Left cardiac atrium (tissue), 4 donors: ENCODE measurements at places on chromosomes 3 and 15. TPM values are rescaled to one million over a fixed set of nuclear protein-coding genes. Genes with fewer than 3 reads are reported as not detected.

The CYP11A1 gene
- 1.8 TPM for total RNA-seq

The CALML4 gene
- 4.3 TPM for total RNA-seq

The ACTRT3 gene
- 1.6 TPM for total RNA-seq

The SLC51B gene
- total RNA-seq: not detected

The SLC22A14 gene
- total RNA-seq: 0.09 TPM

The OSBPL10 gene
- 5.8 TPM for total RNA-seq

The MFAP1 gene
- 16.9 TPM for total RNA-seq

GRCh38 chr15:73630921-73631362 is 2.2 kb downstream of the NPTN start:
- DNase-seq: no peak

DNA sequence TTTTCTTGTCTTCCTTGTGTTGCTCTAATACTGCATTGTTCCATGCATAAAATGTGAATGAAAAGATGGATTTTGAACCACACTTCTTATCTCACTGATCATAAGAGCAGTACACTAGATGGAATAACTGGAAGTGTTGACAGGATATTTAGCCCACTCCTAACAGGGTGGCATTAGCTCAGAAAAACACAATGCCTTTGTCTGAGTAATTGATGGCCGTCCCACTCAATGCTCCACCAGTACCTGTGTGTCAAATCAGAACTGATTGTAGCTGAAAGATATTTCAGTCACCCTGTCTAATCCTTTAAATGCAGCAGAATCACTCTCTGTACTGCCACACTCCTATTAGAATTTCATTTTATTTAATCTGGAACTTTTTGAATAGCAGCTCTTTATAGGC is 526.5 kb downstream of the UNC13C start:
- DNase-seq: no peak

DNA sequence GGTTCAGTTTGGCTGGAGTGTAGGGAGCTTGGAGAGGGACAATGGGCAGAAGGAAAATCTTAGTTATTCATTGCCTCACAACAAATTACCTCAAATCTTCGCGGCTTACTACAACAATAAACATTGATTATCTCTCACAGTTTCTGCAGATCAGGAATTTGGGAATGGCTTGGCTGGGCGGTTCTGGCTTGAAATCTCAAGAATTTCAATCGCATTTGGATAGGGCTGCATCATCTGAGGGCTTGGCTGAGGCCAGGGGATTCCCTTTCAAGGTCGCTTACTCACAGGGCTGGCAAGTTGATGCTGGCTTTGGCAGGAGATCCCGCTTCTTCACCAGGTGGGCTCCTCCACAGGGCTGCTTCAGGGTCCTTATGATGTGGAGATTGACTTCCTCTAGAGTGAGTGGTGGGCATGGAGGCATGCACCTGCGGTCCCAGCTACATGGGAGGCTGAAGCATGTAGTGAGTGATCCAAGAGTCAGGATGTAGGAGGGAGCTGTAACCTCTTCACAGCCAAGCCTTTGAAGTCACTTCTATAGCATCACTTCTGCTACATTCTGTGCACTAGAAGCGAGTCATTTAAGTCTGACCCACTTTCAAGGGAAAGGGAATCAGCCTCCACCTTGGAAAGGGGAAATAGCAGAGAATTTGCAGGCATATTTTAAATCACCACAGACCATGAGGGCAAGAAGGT is 63.1 kb downstream of the CDC25A start:
- peak; percentile 33 for DNase-seq

DNA sequence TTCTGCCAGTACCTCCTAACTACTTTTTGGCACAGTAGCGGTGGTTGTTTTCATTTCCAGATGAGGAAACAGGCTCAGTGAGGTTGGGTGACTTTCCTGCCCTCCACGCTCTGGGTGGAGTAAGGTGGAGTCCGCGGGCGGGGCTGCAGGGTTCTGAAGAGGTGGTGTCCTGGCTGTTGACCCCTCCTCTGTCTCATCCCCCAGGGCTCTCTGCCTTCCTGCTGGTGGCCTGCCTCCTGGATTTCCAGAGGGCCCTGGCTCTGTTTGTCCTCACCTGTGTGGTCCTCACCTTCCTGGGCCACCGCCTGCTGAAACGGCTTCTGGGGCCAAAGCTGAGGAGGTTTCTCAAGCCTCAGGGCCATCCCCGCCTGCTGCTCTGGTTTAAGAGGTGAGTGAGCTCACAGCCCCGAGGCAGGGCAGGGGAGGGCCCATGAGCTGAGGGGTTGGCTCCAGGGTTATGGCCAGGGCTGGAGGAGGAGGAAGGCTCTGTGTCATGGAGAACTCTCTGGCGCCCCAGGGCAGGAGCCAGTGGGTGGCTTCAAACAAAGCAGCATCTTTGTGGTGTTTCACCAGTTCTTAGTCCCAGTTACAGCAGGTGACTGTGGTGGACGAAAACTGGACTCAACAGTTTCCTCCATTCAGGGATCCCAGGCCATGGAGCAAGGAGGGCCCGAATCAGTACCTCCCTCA is 10.4 kb downstream of the SLC28A1 start:
- DNase-seq: no peak

DNA sequence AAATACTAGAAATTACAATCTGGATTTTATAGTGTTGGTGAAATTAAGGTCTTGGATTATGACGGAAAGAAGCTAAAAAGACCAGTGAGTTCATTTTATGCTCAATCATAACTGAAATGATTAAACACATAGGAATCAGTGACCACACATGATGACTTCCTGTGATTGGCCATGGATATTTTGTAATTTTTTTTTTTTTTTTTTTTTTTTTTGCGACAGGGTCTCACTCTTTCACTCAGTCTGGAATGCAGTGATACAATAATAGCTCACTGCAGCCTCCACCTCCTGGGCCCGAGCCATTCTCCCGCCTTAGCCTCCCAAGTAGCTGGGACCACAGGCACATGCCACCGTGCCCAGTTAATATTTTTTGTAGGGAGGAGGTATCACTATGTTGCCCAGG is 47.4 kb downstream of the PAQR5 start:
- DNase-seq: no peak

- DNase-seq: no peak
These were observed 4.0 kb downstream of the PATL2 start for GRCh38 chr15:44706946-44707636.

DNA sequence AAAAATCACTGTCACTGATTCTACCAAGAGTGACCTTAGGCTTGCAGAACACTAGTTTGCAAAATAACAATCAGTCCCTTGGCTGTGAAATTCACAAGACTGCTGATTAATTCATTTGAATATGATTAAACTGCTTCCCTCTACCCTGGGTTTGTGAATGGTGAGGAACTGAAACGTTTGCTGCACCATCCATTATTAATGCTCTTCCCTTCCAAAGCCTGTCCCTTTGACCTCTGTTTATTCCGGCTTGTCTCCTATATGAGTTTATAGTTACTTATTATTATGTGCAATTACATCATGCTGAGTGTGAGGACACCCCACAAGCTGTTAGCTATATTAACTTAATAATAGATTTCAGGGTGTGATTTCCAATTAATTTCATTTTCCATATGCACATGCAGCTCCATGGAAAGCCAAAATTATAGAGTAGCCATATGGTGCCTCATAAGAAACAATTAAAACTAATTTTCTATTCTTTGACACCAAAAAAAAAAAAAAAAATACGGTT is 96.5 kb downstream of the SUCLG2 start:
- no peak for DNase-seq

- DNase-seq: peak; percentile 62
These were observed at the start of gene LRRC2 for GRCh38 chr3:46566040-46566641. TSS of gene LRRC2 (minus strand) at chr3:46566302. CDS start at chr3:46551591, 14,711 bp downstream.

- DNase-seq: no peak
These were observed 324.0 kb upstream of the SLCO3A1 start for GRCh38 chr15:91529534-91529933.

DNA sequence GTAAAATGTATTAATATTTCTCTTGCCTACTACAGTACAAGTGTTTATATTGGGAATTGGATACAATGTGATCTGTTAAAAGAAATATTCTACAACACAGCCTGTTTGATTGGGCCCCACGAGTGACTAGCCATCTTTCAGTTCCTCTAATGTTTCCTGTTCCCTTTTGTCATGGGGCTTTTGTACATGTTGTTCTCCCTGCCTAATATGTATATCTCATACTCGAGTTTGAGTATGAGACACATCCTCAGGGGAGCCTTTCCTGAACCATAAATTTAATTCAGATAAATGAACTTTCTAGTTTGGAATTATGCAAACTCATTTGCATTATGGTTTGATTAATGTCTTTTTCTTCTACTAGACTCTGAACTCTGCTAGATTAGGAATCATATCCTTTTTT is 65.5 kb downstream of the MEF2A start:
- DNase-seq: no peak
